ENCODE measurements at places on chromosomes 4 and X. TPM values are rescaled to one million over a fixed set of nuclear protein-coding genes. Genes with fewer than 3 reads are reported as not detected.

HAUS7 gene
- 77.1 TPM for total RNA-seq

DNA sequence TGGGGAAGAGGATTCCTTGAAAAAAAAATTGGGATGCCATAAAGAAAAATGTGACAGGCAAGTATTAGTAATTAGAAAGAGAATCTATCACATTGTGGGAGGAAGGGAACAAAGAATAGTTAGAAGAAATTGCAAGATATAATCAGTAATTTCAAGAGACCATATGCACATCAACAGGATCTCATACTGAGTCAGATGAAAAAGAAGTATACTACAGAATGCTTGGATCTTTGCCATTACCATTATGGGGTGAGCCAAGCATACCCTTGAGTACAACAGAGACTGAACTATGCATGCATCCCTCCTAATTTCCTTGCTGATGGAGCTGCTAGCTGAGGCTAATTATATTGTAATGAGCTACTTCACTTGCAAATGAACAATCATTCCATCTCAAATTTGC is 287.6 kb downstream of the PAPSS1 start:
- no peak for DNase-seq

DNA sequence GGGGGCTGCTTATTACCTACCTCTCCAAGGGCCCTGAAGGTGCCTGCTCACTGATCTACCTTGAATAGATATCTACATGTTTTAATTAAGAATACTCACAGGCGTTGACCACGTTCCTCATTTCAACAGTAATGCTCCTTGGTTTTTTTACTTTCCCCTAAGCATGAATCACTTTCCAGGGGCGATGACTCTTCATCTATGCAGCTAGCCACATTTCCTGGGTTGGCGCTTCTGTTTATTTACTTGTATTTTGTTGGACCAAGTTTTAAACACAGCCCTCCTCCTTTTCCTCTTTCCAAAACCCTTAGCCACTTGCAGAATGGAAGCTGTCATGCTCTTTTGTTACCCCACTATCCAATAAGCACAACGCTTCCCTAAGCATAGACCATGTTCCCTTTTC is 50.8 kb downstream of the CBLL2 start:
- DNase-seq = no peak

PRKG2 gene
- 0.32 TPM for total RNA-seq

- no peak for DNase-seq
Observed at GRCh38 chr4:173362666-173363065, 8.1 kb upstream of the SAP30 start.

DNA sequence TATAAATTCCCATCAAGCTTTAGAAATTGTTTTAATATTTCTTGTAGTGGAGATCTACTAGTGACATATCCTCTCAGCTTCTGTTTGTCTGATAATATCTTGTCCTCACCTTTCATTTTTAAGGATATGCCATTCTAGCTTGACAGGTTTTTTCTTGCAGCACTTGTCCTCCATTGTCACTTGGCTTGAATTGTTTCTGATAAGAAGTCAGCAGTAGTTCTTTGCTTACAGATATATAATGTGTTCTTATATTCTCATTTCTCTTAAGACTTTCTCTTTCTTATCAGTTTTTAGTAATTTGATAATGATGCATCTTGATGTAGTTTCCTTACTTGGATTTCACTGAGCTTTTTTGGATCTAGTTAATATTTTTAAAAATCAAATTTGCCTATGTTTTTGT is 120.6 kb upstream of the NUDT6 start:
- no peak for DNase-seq

DNA sequence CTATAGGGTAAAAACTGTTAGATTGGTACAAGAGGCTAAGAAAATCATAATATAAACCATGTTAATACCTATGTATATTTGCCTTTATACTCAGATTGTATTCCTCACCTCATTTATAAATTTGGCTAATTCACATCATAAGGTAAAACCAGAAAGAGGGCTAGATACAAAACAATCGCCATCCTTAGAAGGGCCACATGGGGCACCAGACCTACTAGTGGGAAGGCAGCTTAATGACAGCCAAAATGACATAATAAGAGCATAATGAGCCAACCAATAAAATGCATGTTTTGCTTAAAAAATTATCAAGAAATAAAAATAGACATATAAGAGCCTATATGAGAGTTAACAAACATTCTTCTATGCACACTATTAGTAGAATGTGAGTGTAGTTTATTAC is 107.3 kb upstream of the PRDX4 start:
- no peak for DNase-seq

DDX53 gene
- not detected for total RNA-seq

DNA sequence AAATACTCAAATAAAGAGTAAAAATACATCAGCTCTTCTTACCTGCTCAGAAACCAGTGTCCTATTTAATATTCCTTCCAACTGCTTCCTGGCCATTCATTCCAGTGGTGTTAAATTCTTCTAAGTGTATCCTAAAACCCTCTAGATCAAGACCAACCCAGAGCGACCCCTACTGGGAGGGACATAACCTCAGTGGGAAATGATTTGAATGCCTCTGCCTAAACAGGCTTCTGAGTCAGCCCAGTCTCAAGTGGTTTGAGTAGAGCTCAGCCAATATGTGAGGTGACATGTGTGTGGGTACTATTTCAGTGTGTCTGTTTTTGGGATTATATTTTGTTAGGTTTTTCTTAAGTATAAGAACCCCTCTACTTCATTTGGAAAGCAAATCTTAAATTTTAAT is 133.6 kb upstream of the ARHGEF9 start:
- DNase-seq = no peak

DGKK gene
- not detected for total RNA-seq

DNA sequence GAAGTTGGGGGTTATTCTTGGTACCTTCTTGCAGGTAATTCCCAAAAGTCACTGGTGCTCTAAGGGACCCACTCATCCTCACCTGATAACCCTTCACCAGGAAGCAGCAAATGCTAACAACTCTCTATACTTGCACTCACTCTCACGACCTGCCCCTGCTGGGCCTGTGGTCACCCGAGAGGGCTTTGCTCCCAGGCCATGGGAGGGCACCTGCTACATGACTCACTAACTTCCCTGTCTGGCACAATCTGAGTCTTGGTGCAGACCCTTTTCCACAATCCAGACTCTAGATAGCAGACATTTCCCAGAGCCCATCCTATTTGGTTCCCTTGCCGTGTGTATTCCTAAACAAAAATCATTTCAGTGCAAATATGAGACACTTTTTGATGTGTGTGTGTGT is 403.8 kb upstream of the FAT1 start:
- DNase-seq = no peak

Measured in activated T-cell treated with anti-CD3 and anti-CD28 coated beads, Interleukin-2, amount 50 U/mL, for 4 hours (primary cell).